ENCODE measurements at places on chromosomes 3 and 15. TPM values are rescaled to one million over a fixed set of nuclear protein-coding genes. Genes with fewer than 3 reads are reported as not detected.

Gene MRAS
- 0.37 TPM for total RNA-seq

GRCh38 chr3:97360804-97361203 is 403.8 kb upstream of the ARL6 start:
- ATAC-seq, result no peak

Gene CCDC54
- not detected for total RNA-seq

DNA sequence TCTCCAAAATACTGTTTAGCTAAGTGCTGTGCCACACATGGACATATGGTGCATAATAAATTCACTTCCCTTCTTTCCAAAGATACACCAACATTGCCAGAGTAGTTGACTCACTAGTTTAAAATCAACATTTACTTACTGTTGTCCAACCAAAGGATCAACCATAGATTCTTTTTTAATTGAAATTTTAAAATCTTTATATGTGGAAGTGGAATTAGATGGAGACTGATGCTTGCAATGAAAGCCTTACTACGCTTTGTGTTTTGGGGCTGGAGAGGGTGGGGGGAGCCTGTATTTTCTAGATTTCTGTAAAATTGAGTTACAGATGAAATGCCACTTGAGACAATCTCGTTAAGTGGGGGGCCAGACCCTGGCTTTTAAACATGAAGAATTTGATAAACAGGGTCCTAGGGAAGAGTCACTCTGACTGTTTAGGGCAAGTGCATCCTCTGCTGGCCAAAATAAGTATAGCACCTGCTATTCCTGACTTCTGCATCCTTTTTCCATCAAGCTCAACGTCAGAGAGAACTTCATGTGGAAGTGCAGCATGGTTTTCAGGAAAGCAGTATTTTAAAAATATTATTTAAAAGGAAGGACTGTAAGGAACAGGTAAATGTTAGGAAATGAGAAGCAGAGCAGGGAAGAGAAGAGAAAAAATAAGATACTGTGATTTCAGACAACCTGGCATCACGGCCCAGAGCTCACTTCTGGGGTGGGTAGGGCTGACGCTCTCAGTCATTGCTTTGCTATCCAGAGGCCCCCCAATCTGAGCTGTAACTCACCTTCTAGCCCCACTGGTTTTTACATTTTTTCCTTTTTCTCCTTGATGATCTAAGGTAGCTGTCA is 76.7 kb downstream of the BOC start:
- peak; percentile 38 for ATAC-seq

GRCh38 chr3:55746808-55747413 is 259.8 kb upstream of the WNT5A start:
- ATAC-seq, result no peak

GRCh38 chr3:138043266-138044029 is 33.5 kb downstream of the CLDN18 start:
- no peak for ATAC-seq

DNA sequence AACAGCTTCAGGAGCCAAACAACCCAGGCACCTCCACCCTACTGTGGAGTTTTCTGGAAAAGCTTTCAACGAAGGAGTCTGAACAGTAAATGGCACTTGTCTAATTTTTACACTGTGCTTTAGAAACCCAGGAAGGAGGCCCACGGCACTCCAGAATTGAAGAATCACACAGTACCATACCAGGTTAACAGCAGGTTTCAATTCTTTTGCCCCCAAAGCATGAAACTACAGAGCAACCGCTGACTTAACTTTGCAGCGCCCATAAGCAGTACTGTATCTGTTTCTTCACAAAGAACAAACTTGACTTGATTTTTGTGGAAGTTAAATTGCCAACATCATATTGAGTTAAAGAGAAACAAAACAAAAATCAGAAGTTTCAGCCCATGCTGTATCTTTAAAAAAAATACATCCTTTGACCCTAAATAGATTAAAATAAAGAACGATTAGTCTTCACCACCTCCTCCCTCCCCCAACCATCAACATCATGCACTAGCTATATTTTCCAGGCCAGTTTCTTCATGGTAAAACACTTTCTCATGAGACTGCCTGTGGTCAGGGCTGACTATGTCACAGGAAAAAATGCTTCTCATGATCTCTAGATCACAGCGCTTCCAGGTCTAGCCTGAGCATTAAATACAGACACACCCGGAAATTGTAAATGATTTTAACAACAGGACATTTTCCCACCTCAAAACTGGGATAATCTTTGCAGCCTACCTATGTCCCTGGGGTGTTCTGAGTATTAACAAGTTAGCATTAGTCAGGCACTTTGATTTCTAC is 456.3 kb downstream of the FOXP1 start:
- peak; percentile 62 for ATAC-seq

GRCh38 chr3:193853511-193854219 is 260.7 kb downstream of the OPA1 start:
- no peak for ATAC-seq
